ENCODE measurements at places on chromosomes 1 and 21.

DNA sequence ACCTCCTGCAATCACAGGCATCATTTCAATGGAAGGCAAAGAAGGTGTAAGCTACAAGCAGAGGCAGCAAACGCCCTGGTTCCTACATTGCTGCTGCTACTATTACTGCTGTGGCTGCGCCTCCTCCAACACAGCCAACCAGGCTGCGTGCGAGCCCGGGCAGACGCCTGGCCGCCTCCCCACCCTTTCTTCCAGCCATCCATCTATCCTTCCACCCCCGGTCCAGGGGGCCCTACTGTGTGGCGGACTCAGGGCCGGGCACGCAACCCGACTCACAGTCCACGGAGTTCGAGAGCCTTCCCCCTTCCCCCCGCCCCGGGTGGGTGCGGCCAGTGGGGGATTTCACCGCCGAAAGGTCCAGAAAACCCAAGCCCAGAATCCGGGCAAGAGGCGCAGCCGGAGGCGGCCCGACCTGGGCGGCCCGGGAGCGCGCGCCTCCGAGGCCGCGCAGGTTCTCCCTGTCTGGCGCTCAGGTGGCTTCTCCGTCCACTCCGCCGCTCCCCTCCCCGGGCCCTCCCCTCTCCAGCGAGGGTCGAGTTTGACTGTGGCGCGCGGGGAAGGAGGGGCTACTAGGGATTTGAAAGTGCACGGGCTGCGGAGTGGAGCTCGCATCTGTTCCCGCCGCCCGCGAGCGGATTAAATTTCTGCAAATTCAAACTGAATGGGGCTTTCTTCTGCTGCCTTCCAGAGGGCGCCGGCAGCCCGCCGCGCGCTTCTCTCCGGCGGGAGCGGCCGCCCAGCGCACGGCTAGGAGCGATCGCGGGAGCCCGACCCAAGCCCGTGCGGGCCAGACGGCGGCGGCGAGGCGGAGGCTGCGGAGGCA is at the start of gene HUNK:
Gene HUNK (plus strand): TSS at position 569 of the 823 bp plus-strand sequence. CDS start 655 bp downstream, outside the sequence.
- DNase-seq = no peak

GRCh38 chr1:1908506-1908791 is 6.6 kb upstream of the CALML6 start:
- DNase-seq = no peak

DNA sequence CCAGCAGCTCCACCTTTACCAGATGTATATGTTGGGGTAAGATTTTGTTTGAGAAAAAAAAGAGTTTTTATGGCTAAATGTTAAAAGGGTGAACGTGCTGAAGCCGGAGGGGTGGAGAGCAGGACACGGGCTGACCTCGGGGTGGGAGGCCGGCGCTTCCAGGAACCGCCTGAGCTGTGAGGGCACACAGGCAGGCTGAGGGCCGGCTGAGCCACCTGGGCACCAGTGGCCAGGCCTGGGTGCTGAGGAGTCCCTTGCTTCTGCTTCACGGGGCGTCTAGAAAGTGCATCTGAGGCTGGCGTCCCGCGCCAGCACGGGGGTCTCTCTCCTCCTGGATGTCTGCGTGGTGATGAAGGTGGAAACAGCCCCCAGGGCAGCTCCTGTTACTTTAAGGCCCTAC is 33.6 kb upstream of the ADARB1 start:
- DNase-seq = no peak

DNA sequence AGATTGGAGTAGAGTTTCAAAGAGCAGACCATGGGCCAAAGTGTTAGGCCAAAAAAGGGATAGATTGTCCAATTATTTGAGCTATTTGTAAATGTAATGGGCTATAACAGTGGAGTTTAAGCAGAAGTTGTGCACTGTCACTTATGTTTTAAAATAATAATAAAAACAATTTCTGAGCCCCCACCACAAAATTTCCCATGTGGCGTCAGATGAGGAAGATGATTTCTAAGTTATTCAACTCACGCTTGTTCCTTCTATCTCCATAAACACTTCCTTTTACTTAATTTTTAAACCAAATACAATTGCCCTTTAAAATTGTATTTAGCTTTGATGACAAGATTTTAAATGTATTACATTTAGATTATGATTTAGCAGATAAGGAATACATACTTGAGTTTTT is 330.0 kb downstream of the PTPRC start:
- DNase-seq = no peak

DNA sequence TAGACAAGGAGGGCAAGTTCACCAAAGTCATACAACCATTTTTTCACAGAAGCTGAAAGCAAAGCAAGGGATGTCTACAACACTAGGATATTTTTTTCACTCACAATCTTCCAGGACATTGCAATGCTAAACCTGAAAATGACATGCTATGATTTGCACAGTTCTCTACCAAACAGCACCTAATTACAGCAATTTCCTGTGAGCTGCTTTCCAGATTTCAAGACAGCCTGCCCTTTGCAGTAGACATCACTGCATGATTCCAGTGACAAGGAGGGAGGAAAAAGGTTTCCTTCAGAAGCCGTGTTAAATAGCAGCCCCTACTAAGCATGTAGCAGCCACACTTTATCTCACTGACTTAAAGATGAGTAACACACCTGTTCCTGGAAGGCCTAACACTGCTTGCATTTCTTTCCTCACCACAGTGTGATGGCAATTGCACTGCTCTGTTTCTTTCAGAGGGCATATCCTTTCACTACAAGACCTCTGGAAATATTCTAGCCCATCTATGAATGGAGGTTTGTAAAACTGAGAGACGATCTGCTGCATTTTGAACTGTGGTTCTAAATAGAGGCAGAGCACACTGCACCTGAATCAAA is 97.1 kb downstream of the DUSP10 start:
- no peak for DNase-seq

GRCh38 chr1:203570805-203571204 is 55.8 kb upstream of the ATP2B4 start:
- DNase-seq = no peak

DNA sequence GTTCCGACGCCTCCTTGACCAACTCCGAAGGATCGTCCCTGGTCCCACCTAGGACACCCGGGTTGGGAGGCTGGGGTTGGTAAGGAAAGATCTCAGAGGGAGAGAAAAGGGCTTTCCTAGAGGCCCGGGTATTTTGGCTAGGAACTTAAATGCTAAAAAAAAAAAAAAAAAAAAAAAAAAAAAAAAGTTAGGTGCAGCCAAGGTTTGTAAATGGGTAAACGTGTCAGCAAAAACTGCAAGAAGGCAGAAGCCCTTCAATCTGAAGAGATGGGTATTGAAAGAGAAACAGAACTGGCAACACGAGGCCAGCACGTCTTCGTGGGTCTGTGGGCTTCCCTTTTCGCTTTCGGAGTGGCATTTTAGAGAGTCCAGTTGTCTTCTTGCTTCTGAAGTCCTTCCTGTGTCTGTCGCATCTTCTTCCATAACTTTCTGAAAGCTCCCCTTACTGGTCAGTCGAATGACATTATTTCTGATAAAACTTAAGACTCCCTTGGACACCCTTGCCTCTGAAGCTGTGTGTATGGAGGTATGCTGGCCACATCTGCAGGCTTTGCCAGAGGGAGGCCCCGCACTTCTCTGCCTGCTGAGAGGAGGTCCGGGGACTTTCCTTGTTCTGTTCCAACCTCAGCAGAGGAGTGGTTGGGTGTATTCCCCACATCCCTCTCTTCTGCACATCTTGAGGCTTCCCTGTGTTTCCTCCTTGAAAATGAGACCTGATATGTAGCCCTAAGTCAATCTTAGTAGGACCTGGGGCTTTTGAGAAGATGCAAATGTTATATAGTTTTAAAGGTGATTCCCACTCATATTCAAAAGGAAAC is 745 bp downstream of the RCSD1 start:
- DNase-seq = no peak

DNA sequence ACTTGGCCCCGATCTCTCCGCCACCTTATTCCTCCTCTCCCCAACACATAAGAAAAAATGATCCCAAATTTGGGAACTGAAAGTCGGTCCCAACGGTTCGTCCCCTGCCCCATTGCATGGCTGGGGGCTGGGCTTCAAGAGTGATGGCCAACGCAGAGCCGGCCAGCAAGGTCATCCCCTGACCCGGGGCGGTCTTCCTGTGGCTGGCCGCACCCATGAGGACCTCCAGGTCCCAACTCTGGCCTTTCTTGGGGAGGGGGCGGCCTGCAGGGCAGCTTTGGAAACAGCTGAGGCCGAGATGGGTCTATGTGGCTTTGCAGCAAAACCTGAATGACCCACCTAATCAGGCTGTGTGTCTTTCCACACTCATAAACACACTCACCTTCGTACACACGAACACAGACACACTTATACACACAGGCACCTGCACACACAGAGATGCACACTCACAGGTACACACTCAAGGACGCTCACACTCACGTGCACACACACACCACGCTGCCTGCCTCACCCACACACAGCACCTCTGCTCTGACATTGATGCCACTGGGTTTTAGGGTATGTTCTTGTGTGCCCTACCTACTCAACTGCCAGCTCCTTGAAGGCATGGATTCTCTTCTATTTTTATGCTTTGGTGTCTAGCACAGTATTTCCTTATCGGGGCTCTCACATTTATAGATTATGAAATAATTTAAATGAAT is 562 bp downstream of the DYNLT5 start:
- no peak for DNase-seq

- no peak for DNase-seq
Measured at GRCh38 chr1:66381621-66382275, 152.2 kb upstream of the SGIP1 start.

GRCh38 chr1:155934097-155934935 is at the start of gene KHDC4:
TSS of gene KHDC4 (minus strand) at chr1:155934413. CDS start at chr1:155934373, 40 bp downstream.
- DNase-seq = peak; percentile 98

- no peak for DNase-seq
Measured at GRCh38 chr1:50257029-50257428, 148.3 kb downstream of the ELAVL4 start.

GRCh38 chr1:93611668-93612067 is 70.0 kb downstream of the BCAR3 start:
- DNase-seq = no peak

DNA sequence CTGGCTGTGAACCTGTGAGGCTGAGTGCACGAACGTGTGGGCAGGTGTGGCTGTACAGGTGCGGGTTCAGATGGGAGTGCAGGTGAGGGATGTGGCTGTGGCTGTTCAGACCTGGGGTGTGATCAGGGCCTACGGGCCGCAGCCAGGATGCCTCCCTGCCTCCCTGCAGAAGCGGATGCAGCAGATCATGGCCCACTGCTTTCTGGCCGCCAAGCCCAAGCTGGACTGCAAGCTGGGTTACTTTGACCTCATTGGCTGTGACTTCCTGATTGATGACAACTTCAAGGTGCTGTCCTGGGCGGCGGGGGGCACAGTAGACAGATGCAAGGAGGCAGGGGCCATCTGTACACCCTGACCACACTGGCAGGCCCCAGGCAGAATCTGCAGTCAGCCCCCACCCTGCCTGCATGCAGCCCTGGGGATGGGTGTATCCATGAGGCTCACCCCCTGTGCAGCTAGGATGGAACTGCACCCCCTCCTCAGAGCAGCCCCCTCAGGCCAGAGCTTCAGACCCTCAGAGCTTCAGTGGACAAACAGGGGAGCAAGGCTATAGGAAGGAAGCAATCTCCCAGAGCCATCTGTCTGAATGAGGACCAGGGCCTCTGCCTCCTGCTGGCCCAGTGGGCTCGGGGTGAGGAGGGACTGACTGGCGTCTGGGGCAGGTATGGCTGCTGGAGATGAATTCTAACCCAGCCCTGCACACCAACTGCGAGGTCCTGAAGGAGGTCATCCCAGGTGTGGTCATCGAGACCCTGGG is 9.8 kb downstream of the TNFRSF18 start:
- no peak for DNase-seq

GRCh38 chr1:81733480-81733879 is 67.3 kb upstream of the ADGRL2 start:
- no peak for DNase-seq

DNA sequence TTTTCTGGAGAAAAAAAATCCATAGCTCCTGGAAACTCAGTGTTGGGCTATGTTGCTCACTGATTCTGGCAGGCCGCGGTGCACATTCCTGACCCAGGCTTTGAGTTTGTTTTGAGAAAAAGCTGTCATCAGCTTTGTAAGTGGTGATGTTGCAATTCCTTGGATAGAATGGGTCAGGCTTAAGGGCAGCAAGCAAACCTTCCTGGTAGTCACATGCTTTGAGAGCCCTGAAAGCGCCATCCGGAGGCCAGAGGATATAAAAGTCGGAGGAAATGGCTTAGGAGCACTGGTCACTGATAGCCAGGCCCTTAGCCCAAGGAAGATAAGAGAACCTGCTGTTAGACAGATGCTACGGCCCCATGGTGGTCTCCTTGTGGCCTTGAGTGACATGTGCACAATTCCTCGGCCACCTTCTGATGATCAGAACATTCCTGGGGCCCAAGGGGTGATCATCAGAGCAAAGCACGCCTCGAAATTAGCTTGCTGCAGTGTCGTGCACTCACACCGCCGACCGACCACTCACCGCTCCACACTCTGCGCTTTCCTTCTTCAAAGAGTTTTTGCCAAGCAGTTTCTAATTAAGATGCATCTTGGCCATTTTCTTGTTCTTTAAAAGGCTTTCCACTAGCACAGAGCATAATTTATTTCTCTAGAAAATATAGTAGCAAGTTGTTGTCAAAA is 78.6 kb downstream of the MAN1C1 start:
- DNase-seq = no peak

DNA sequence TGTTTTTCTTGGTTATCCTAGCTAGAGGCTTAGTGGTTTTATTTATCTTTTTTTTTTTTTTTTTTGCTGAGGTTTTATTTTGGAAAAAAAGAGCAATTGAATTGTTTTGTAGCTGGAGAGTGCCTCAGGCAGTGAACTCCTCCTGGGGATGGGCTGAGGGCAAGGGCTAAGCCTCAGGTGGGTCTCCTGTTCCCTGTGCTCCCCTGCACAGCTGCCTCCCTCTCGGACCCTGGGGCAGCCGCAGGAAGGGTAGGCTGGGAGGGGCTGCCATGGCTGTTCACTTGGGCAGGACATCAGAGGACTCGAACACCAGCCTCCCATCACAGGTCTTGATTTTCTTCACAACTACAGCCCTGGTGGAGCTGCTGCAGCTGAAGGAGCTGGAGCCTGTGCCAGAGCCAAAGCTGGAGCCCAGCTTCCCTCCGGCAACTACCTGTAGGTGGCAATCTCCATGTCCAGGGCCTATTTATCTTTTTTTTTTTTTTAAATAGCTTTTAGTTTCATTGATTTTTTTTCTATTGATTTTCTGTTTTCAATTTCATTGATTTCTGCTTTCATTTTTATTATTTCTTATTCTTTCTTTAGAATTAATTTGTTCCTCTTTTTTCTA is 28.9 kb downstream of the LEPR start:
- no peak for DNase-seq

DNA sequence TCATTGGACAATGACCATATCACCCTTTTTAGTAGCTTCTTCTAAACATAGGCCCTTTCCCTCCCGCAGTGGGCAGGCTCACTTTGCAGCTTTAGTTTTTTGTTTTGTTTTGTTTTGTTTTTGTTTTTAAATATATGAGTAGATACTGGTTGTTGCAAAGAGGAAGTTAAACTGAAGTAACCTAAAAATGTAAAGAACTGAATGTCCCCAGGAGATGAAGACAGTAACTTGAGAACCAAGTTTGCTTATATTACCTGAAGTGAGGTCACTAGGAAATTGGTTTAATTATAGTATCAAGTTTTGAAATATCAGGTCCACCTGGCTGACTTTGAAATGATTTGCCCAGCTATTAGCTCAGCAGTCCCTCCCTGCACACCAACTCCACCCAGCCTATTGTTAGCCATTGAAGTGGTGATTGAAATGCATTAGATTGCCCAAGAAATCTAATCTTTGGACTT is 18.2 kb downstream of the SMAP2 start:
- DNase-seq = no peak
